ENCODE measurements at places on chromosomes 13 and 19.

DNA sequence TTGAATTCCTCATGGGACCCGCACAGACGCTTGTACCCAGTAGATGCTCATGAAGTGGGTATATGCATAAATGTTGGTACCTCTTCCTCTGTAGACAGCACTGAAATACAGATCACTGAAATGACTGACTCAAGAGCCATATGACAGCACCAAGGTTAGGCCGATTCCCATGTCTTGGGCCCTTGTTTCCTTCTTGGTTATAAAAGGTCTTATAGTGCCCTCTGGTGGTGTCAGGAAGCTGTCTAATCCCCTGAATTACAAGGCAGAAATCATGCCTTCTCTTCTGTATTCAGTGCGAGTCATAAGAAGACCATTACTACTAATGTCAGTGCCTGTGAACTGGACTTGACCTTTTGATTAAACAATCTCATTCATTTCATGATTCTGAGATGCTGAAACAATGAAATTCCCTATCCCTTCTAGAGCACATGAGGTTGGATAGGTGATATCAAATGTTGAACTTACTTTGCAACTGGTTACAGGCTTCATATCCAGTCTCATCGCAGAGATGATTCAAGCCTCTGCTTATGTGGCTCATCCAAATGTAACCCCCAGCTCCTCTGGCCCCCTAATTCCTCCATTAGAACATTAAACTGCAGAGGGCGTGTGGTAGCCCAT, 59.7 kb downstream of the SPATA13 start:
- peak; percentile 53 for DNase-seq

- DNase-seq: no peak
Observed at GRCh38 chr19:46604781-46605355, 3.7 kb downstream of the CALM3 start.

GRCh38 chr13:106182404-106182803, 353.1 kb downstream of the EFNB2 start:
- DNase-seq: no peak

- DNase-seq: no peak
Observed at GRCh38 chr19:53254411-53255341, at the start of gene ZNF677. ZNF677 (minus strand) TSS chr19:53254873; CDS start chr19:53251550, 3,323 bp downstream.

GRCh38 chr19:56988299-56988698, 131.5 kb upstream of the USP29 start:
- DNase-seq: no peak

- no peak for DNase-seq
Observed at GRCh38 chr19:35143818-35144217, 763 bp downstream of the FXYD7 start.

DNA sequence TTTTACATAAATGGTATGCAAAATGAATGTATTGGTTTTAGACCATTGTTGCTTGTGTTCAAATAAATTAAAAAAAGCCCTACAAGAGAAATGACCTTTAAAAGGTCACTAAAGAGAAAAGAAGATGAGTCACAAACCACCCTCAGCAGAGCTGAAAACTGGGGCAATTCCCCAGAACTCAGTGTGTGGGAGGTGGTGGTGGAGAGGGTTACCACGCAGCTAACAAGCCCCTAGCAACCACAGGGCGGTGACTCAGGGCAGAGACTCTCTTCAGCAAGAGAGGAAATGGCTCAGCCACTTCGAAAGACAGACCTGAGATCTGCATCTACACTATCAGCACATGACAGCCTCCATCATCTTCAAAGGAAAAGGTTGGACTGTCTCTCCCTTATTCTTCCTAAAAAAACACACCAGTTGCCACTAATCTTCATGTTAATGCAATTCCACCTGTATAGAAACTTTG, 29.4 kb upstream of the NDFIP2 start:
- no peak for DNase-seq

- DNase-seq: no peak
Observed at GRCh38 chr13:48159401-48159800, 64.5 kb upstream of the MED4 start.

DNA sequence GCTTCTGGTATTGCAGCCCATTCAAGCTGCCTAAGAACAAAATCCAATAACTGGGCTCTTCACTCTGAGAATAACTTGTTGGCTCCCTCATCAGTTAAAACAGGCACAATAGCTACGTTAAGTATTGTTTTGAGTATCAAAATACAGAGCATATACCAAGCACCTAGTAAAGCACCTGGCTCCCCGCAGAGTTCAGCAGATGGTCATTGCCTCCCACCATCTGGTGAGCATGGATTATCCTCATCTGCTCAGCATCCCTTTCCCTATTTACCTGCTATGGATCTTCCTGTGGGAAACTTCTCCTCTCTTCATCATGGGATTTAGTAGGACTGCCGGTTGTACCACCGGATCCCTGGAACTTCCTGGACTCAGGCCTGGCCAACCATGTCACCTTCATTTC, 199.2 kb upstream of the MAB21L1 start:
- DNase-seq: no peak

DNA sequence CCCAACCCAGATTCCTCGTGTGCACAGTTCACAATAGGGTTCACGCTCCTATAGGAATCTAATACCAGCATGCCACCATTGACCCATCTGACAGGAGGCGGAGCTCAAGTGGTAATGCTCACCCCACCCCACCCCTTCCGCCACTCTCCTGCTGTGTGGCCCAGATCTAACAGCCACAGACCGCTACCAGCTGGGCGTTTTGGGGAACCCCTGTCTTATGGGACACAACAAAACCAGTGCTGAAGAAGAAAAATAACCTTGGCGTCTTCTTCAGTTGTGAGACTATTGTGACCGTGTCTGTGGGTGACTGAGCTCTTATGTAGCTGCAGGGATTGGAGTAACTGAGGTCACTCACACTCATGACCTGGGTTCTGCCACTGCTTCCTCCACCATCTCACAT, 5.2 kb upstream of the OR10H1 start:
- DNase-seq: no peak

GRCh38 chr13:113412440-113412839, 40.8 kb downstream of the ADPRHL1 start:
- DNase-seq: no peak

- DNase-seq: no peak
Observed at GRCh38 chr13:94860981-94861407, 148.6 kb upstream of the SOX21 start.

DNA sequence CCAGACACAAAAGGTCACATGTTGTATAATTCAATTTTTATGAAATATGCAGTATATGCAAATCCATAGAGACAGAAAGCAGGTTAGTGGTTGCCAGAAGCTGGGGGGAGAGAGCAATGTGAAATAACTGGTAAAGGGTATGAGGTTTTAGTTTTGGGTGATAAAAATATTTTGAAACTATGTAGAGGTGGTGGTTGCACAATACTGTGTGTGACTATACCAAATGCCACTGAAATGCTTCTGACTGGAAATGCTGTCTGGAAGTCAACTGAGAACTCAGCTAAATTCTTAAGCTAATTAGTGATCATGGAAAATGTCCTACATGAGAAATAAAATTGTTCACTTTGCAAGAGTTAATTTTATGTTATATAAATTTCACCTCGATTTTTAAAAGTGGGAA, 65.3 kb upstream of the RXFP2 start:
- no peak for DNase-seq

DNA sequence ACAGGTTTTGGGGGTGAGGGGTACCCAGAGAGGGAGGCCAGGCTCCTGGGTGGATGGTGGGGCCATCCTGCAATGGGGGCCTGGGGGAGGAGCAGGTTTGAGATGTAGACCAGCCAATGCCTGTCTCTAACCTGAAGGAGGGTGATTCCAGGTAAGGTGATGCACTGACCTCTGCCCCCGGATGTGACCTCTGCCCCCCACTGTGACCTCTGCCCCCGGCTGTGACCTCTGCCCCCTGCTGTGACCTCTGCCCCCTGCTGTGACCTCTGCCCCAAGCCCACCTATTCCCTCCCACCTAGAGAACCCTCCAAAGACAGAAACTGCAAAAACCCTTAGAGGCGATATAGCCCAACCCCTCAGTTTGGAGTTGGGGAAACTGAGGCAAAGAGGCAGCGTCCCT, 10.3 kb upstream of the SPACA4 start:
- no peak for DNase-seq

- no peak for DNase-seq
Observed at GRCh38 chr13:87792878-87793277, 121.7 kb downstream of the SLITRK5 start.

GRCh38 chr13:59543418-59543817, 620.3 kb downstream of the DIAPH3 start:
- DNase-seq: no peak

Data from DMS79 treated with DMSO at 0.1 percent for 48 hours (cell line).